Activated T-cell treated with anti-CD3 and anti-CD28 coated beads for 1 hour (primary cell): ENCODE measurements at places on chromosomes 6 and 20.
A peak's percentile ranks its signal among the peaks of the same experiment; 100 is the strongest.

GRCh38 chr20:62355878-62356588, 11.1 kb downstream of the LAMA5 start:
- DNase-seq = no peak

DNA sequence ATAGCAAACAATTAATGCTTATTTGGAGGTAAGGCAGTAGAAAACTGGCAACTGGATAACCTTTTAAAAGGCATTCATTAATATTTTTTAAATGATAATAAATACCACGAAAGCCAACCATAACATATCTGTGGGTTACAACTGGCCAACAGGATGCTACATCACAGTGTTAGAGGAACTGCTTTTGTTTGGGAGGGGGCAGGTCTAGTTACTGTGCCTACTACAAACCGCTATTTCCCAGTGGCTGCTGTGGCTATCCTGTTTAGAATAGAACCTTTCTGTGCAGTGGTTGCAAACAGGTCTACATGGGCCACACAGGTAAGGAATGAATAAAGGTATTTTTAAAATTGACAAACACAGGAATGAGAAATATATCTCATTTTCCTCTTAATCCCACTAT, 976 bp downstream of the PIGT start:
- no peak for DNase-seq

GRCh38 chr20:51340451-51340840, 202.1 kb downstream of the NFATC2 start:
- DNase-seq = no peak

- no peak for DNase-seq
Observed at GRCh38 chr6:3041147-3041546, 27.1 kb upstream of the RIPK1 start.

- DNase-seq = no peak
Observed at GRCh38 chr20:35947489-35947888, 6.8 kb downstream of the SCAND1 start.

DNA sequence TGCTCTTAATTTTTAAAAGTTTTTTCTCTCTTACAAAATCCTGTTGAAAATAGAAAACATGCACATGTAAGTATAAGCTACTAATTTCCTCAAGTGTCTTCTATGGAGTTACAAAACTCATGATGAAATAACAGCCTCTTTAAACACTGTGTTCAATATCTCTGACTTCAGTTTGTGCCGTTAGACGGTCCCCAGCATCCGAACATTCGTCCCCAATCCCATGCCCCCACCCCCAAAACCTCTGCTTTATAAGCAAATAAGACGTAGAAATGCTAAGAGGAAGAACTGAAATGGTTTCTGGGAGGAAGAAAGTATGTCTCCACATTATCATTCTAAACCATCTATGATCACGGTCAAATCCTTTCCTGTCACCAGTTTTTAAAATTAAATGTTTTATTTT, 31.7 kb upstream of the MYB start:
- DNase-seq = no peak

GRCh38 chr20:23000232-23000947, 34.7 kb upstream of the SSTR4 start:
- DNase-seq = no peak

GRCh38 chr6:33781131-33781975, 7.6 kb downstream of the LEMD2 start:
- no peak for DNase-seq

- DNase-seq = no peak
Observed at GRCh38 chr6:80316686-80317231, 210.3 kb downstream of the BCKDHB start.

DNA sequence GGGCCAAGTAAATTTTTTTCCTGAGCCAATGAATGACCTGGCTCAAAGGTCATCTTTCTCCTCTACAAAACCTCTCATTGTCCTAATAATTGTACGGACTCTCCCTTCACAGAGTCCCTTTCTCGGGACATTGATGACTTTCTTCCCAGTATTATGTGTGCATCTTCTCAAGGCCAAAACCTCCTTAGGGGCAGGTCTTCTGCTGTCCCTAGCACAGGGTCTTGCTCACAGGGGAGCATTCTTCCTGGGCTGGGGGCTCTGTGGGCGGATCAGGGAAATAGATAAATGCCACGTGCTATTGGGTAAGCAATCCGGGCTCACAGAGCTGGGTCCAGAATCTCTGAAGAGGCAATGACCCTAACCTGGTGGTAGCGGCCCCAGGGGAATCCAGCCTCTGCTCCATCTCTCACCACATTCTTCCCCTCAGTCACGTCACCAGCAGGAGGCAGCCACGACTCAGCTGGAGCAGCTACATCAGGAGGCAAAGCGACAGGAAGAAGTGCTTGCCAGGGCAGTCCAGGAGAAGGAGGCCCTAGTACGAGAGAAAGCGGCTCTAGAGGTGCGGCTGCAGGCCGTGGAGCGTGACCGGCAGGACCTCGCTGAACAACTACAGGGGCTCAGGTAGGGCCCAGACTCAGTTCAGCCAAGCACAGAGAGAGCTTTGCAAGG, 23.5 kb downstream of the CEP250 start:
- DNase-seq = no peak

DNA sequence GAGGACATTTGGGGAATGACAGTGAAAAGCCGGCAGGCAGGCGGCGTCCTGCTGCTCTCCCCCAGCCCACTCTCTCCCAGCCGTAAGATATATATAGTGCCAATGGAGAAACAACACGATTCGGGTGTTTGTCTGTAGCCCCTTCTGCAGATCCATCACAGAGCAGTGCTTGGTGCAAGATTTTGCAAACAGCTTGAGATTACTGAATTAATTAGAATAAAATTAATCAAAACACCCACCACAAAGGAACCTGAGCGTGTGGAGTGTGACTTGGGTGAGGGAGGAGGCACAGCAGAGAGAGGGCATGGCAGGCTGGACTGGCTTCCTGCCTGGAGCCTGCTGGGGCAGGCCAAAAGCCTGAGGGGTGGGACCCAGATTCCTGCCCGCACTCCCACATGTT, 28.8 kb upstream of the CCDC167 start:
- DNase-seq = no peak

- DNase-seq = no peak
Observed at GRCh38 chr6:26257272-26257671, 107.7 kb upstream of the BTN3A2 start.

DNA sequence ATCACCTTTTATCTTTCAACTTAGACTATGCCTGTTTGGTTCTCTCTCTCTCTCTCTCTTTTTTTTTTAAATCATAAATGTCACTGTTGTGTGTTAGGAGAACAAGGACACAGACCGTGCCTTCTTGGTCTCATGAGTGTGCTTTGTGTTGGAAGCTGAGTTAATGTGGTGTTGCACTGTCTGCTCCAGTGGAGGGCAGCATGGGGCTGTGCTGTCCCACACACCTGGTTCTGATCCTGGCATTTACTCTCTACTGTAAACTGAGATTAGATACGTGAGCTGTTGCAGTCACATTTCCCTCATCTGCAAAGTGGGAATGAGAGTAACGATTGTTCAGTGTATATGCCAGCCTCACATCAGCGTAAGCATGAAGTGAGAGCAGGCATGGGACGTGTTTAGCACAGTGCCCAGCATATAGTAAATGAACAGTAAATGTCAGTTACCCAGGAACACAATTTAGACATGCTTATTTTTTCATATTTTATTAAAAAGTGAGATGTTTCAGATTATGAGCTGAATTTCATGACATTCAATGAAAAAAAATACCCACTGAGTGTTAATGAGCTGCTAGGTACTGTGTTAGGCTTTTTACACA, 161.1 kb downstream of the FARS2 start:
- no peak for DNase-seq

GRCh38 chr6:49565261-49565660, 14.8 kb downstream of the C6orf141 start:
- no peak for DNase-seq

DNA sequence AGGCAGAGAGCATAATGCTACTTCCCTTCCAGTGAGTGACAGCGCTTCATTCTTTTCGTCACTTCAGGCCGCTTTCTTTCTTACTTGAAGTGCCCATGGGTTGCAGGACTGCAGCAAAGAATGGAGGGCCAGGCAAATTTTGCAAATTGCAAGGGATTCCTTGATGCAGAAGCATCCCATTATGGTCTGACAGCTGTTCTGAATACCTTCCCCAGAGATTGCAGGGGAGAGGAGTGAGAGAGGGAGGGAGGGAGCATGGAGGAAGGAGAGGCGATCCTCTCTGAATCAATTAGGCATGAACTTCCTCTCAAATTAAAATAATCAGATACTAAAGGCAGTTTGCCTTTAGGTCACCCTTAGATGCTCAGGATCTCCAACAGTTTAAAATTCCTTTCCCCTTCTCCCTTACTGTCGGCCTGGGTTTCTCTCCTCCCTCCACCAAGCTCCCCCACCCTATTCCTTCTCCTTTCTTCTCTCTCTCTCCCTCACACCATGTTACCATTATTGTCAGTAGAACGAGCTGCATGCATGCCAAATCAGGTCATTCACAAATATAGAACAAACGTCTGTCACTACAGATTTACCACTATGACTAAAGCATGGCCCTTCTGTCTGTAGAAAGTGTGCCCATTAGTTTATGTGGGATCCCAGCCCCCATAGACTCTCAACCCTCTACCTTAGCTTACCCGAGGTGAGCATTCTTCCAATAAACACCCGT, 289.2 kb downstream of the CD83 start:
- no peak for DNase-seq

DNA sequence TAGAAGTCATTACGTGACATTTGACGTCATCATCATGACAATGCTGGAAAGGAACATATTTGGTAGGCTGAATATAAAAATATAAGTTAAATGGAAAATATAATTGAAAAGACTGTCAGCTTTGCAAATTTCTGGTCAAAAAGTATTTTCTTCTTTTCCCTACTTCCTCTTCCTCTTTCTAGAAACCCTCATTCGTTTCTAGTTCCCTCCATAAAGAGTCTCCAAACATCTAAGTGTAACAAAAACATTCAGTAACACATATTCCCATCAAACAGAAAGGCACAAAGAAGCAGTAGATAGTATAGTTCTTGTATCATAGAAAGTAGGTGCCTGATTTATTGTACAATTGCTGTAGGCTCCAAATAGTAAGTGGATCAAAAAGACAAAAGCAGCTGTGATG, 150.8 kb upstream of the FAM83B start:
- no peak for DNase-seq

DNA sequence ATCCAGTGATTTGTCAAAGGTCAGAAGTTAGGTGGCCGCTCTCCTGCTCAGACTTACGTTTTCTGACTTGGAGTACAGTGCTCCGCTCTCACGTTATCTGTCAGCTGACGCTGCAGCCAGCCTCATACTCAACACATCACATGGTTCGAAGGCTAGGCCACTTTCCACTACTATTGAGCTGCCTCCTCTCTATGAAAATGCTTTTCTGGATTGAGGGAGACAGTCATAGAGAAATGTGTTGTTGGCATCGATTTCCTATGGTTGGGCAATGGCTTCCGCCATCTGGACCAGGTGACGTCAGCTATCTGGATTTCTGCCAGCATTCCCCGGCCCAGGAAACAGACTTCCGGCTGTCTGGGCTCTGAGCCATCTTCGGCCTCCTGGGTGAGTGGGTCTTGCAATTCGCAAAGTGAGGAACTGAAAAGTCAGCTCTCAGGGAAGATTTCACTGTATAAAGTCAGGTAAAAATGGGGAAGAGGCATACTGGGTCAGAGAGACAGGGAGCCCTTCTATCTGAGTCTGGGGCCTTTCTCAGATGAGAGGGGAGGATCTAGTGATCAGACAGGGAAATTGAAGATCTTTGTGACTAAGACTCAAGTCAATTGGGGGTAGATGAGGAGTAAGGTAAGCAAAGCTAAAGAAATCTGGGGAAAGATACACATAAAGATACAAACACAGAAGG, 37.5 kb upstream of the IER3 start:
- no peak for DNase-seq

DNA sequence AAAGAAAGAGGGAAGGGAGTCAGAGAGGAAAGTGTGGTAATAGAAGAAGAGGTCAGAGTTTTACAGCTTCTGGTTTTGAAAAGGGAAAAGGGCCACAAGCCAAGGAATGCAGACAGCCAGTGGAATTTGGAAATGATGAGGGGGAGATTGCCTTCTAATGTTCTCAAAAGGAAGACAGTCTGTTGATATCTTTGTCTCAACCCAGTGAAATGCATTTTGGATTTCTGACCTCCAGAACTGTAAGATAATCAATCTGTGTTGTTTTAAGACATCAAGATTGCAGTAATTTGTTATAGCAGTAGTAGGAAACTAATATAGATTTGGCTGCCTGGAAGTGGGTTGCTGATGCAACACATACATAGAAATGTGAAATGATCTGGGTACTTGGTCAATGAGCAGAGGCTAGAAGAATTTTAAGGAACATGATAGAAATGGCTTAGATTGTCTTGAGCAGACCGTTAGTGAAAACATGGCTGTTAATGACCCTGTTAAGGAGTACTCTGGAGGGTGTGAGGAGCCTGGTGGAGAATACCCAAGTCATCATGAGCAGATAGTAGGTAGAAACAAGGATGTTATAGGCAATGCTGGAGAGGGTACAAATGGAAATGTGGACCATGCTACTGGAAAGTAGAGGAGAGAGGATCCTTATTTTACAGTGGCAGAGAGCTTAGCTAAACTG, 255.8 kb upstream of the RAB32 start:
- no peak for DNase-seq

DNA sequence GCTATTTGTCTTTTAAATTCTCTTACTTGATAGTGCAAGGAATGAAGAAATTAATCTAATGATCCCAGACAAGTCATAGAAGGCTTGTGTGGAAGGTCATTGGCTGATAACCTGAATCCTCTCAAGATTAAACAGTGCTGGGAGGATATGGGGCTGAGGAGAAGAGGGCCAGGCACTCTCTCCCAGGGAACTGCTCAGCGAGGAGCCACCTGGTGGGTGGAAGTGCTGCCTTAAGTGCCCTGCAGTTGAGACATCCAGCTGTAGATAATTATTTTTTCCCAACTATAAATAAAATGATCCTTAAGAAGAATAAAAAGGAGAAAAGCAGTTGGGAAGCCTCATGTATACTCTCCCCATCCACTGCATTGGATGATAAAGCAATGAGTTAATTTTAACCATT, 47.9 kb downstream of the BTBD3 start:
- no peak for DNase-seq

GRCh38 chr6:142945049-142945445, at the start of gene HIVEP2:
Gene HIVEP2 (minus strand): TSS chr6:142945176. CDS start chr6:142774738, 170,438 bp downstream.
- peak; percentile 80 for DNase-seq

GRCh38 chr6:72651174-72651573, 29.3 kb downstream of the KCNQ5 start:
- DNase-seq = no peak

DNA sequence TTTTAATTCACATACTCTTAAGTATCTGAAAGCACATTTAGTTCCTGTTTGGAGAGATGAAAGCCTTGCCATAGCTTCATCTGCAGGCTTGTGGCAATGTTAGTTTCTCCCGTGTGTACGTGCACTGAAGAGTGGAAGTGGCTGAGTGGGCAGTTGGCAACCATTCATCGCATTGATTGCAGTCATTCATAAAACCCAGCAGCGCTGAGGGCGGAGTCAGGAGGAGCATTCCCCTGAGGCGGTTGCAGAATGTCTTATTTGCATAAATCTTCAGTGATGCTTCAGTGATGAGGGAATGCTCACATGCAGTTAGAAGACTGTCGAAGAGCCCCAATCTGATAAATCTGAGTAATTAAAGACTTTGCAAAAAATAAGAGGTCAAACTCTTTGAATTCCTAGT, 79.1 kb downstream of the RIMS1 start:
- no peak for DNase-seq

- DNase-seq = no peak
Observed at GRCh38 chr6:79373246-79373645, 138.8 kb upstream of the HMGN3 start.

- DNase-seq = no peak
Observed at GRCh38 chr6:84074988-84075781, 41.6 kb downstream of the MRAP2 start.

GRCh38 chr20:57326667-57327455, 2.7 kb upstream of the SPO11 start:
- no peak for DNase-seq

GRCh38 chr6:125679128-125679527, 70.3 kb upstream of the HEY2 start:
- DNase-seq = no peak
